ENCODE measurements at places on chromosomes 4 and X.

GRCh38 chrX:149982310-149982709, 44.0 kb upstream of the EOLA2 start:
- DNase-seq: no peak

GRCh38 chr4:133316909-133317308, 167.8 kb downstream of the PCDH10 start:
- no peak for DNase-seq

DNA sequence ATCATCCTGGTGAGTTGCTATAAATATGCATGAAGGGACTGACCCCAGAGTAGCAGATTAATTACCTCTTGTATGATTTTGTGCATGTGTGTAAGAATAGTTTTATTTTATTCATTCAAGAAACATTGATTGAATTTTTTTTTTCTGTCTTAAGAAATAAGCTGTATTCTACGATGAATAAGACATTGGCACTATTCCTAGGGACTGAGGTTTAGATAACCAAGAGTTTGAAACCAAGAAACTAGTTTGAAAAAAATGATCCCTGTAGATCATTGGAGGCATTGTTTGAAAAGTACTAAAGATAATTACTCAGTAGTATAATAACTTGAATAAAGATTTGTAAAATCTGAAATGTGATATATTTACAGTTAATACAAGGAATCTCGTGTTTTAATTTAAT, 1086.9 kb downstream of the PCDH7 start:
- no peak for DNase-seq

DNA sequence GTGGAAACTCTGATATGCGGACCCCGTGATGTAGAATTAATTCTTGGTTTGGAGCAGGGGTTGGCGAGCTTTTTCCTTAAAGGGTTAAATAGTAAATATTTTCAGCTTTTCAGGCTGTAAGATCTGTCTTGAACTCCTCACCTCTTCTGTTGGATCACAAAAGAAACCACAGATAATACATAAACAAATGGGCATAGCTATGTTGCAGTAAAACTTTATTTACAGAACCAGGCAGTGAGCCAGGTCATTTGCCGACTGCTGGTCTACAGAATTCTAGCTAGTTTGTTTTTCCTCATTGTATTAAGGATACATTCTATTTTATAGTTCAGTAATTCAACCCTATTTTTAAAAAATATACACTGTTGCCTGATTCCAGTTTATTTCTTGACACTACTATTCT, 116.6 kb downstream of the PAPSS1 start:
- DNase-seq: no peak

GRCh38 chr4:5960252-5960880, 57.9 kb downstream of the C4orf50 start:
- DNase-seq: no peak

DNA sequence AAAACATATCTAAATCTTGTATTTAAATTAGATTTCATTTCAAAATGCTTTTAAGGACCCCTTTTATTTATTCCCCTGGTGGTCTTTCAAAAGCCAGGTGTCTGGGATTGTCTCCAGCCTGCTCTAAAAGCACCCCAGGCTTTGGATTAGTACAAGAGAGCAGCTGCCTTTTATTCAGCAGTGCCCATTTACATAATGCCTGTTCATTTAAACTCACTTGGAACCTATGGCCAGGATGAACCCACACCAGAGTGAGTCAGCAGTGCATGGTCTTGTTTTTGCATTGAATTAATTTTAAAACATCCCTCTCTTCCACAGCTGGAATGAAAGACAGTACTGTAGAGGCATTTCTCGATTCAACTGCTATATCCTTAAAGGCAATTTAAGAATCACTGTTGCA, 64.1 kb upstream of the TENM3 start:
- no peak for DNase-seq

- no peak for DNase-seq
These were observed 1.3 kb upstream of the INTU start for GRCh38 chr4:127631420-127631819.

DNA sequence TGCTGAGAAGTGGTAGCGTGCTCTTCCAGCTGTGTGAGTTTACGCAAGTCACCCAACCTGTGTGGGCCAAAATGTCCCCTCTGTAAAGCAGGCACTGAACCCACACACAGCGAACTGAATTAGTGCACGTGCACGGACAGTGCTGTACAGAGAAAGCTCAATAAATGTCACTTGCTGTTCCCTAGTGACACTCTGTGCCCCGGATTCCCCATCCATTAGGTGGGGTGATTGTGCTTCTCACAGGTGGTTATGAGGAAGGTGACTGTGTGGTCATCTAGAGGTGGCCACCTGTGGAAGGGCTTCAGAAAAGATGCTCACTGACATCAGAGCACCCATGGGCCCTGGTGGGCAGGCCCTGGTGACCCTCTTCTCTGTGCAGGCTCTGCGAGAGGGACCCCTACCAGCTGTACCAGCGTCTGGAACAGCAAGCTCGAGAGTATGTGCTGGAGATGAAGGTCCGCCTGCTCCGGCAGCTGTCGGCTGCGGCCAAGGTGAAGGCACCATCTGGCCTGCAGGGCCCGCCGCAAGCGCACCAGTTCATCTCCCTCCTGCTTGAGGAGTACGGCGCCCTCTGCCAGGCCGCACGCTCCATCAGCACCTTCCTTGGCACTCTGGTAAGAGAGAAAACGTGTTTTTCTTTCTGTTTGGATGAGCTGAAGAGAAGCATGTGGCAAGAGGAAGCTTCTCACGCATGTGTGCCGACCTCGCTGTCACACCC, 94.3 kb downstream of the FAM193A start:
- DNase-seq: no peak

- no peak for DNase-seq
These were observed 395.1 kb downstream of the RAPGEF2 start for GRCh38 chr4:159497936-159498335.

DNA sequence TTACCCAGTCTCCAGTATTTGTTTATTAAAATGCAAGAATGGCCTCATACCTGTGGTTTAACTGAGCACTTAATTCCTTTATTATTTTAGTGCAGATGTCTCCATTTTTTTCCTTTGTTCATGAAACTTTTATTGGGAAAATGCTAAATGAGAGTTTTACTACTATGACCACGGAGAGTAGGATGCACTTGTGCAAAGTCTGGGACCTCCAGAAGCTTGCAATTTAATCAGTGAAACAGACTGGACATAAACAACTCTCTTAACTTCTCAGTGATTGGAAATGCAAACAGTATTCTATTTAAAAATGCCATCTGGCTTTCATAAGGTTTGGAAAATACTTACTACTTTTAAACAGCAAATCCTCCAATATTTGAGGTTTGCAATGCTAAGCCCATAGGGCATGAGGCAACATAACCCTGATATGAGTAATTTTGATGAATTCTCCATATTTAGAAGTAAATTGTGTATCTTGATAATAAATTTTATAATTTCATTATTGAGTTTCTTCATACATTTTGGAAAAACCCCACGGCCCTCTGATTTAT, 718.7 kb upstream of the MAGEB2 start:
- DNase-seq: no peak

DNA sequence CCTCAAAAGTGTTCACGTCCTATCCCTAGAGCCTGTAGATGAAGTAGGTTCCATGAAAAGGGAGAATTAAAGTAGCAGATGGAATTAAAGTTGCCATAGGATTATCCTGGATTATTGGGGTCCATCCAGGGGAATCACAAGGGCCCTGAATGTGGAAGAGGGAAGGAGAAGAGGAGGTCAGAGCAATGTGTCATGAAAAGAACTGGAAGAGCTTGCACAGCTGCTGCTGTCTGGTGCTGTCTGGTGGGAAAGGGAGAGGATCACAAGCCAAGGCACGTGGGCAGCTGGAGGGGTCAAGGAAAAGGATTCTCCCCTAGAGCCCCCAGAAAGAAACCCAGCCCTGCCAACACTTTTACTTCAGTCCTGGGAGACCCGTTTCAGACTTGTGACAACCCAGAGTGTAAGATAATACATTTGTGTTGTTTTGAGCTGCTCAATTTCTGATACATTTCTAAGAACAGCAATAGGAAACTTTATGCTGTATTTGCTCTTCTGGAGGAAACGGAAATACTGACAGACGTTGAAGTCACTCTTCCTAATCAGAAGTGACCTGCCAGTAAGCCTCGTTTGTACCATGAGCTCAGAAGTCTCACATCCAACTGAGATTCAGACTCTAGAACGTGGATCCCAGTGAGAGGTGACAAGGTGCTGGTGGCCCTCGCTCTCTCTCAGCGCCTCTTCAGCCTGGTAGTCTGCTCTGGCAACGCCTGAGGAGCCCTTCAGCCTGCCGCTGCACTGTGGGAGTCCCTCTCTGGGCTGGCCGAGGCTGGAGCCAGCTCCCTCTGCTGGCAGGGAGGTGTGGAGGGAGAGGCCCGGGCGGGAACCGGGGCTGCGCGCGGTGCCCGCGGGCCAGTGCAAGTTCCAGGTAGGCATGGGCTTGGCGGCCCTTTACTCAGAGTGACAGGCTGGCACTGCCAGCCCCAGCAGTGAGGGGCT, 34.7 kb upstream of the ENPP6 start:
- no peak for DNase-seq

DNA sequence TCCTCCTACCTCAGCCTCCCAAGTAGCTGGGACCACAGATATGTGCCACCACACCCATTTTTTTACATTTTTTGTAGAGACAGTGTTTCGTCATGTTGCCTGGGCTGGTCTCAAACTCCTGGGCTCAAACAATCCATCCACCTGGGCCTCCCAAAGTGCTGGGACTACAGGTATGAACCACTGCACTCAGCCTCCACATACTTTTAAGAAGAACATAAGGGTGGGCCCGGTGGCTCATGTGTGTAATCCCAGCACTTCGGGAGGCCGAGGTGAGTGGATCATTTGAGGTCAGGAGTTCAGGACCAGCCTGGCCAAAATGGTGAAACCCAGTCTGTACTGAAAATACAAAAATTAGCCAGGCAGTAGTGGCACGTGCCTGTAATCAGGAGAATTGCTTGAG, 51.5 kb upstream of the MXD4 start:
- no peak for DNase-seq

GRCh38 chr4:38724475-38724808, 58.3 kb downstream of the TLR10 start:
- no peak for DNase-seq

DNA sequence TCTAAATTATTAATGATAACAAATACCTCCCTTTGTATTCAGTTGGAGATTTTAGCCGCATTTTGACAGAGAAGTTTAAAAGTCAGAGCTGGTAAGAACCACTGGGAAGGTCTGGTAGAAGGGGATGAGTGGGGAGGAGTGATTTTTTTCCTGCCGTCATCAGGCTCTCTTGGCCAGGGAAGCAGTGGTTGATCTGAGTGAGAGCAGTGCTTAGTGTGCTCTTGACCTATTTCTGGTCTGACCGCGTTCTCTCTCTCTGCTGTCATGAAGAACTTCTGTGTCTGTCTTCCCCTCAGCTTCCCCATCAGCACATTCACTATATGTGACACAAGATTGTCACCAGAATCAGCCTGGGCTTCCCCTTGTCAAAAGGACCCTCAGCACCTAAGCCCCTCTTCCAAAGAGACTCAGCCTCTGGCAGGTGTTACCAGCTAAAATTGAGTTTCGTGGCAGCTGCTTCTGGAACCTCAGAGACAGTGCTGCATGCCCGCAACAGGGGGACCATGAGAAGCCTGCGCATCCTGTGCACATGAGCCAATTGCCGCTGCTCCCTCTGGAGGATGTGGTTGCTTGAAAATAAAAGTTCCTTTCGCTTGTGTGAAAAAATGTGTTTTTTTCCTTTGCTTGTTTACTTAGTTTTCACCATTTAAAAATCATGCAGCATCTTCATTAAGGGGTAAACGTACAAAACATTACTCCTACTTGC, 268.9 kb downstream of the C4orf33 start:
- DNase-seq: no peak

- no peak for DNase-seq
These were observed 1539.0 kb upstream of the IGFBP7 start for GRCh38 chr4:58649226-58649625.

GRCh38 chr4:153651116-153651515, 33.0 kb upstream of the TLR2 start:
- no peak for DNase-seq

DNA sequence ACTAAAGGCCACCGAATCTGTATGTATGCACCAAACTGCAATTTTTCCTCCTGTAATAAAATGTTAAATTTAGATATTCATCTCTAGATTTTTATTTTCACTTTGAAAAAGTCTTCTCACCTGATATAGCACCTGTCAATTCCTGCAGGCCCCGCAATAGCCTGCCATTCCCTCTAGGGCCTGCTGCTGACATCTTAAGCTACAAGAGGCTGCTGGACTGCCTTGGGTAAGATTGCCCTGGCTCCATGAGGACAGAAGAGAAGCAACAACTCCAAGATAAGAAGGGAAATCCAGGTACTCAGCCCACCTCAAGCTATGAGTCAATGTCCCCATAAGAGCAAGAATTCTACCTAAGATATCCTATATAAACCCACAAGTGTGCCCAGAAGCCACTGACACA, 230.2 kb upstream of the AGTR2 start:
- DNase-seq: no peak

GRCh38 chrX:55167124-55167803, 52.9 kb upstream of the PAGE5 start:
- DNase-seq: no peak

GRCh38 chr4:83639849-83640493, 104.1 kb downstream of the GPAT3 start:
- peak; percentile 48 for DNase-seq

- no peak for DNase-seq
These were observed 41.0 kb upstream of the SCD5 start for GRCh38 chr4:82839624-82840023.

DNA sequence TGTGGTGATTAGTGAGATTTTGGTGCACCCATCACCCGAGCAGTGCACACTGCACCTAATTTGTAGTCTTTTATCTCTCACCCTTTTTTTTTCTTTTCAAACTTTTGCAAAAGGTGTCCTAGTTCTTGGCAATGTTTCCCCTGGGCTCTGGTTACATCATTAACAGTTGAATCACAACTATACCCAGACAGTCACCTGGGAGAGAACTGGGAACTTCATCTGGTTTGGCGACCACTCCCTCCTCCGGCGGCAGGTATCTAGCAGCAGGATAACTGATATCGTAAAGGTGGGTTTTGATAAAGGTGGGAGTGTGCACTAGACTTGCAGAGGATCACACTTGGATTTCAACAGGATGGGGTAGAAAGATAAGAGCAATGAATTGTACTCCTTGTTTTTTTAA, 140.5 kb downstream of the CHIC2 start:
- DNase-seq: no peak

GRCh38 chr4:126572264-126572663, 1060.5 kb upstream of the INTU start:
- no peak for DNase-seq

DNA sequence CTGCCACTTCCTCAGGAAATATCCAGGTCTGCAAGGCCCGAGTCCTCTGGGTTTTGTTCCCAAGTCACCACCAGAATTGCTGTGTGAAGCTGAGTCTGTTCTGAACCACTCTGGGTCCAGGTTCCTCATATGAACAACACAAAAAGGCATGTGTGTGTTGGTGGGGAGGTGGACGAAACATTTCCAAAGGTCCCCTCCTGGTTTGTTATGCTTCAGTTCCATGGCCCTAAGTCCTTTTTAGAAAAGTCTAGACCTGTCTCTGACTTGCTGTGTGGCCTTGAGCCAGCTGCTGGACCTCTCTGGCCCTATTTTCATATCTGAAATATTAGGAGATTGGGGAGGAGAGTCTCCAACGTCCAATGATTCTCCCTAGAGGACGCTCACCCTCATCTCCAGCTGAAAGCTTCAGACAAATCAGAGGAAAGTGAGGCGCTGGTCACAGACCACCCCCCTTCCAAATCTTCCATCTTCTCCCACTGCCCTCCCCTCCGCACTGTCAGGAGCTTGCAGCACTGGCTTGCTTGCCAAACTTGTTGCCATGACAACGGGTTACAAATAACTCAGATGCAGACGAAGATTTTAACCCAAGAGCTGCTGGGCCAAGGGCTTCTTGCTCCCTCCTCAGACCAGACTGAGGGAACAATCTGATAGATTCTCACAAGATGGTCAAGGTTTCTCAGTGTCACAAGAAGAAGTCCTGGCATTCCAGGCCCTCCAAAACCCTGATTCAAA, 64.5 kb downstream of the SMC1A start:
- DNase-seq: no peak

All from effector CD4-positive, alpha-beta T cell (primary cell).